ENCODE measurements at places on chromosomes 4 and X.

DNA sequence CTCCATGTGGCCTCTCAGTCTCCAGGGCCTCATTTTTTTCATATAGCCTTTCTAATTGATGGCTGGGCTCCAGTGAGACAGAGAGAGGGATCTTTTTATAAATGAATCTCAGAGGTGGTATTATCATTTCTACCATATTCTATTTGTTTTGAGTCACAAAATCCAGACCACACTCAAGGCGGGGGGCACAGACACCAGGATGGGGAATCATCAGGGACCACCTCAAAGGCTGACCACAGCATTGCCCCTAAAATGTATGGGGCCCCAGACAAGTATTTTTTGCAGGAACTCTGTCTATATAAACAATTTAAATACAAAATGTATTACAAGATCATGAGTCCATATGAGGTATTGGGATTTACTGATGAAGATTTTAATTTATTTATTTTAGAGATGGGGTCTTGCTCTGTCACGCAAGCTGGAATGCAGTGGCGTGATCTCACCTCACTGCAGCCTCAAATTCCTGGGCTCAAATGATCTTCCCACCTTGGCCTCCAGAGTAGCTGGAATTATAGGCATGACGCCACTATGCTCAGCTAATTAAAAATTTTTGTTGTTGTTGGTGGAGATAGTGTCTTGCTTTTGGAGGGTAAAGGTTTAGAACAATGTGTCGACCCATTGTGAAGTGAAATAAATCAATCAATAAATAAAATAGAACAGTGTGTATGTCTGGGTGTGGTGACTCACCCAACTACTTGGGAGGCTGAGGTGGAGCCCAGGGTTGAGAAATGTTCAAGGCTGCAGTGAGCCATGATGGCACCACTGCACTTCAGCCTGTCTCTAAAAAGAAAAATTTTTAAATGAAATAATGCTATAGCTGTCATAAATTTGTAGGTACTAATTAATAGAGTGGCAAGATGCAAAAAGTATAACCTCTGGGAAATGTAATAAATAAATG, 29.4 kb downstream of the WDR13 start:
- DNase-seq, result no peak

GRCh38 chrX:129925305-129926092, 19.5 kb downstream of the UTP14A start:
- DNase-seq, result peak; percentile 55

DNA sequence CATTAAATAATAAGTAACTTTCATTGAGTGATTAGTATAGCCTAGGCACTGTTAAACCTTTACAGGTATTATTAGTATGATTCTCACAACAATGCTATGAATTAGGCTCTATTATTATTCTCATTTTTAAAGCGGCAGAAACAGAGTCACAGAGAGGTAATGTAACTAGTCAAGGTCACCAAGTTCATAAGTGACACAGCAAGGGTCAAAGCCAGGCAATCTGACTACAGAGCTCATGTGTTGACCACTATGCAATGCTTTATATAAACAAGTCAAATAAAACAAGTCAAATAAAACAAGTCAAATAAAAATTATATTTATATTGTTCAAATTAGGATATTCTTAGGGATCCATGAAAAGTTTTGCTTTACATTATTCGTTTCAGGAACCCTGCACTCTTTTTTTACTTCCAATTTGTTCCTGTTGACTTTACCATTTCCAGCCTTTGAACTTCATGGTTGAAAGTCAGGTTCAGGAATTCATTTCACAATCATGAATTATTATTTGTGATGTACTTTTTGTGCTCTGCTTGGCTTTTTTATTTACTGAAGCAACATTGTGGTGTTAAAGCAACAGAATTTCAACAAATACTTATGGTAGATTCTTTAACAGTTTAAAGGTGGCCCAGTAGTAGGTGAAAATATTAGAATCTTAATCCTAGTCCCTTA, 18.0 kb upstream of the ZC4H2 start:
- no peak for DNase-seq

DNA sequence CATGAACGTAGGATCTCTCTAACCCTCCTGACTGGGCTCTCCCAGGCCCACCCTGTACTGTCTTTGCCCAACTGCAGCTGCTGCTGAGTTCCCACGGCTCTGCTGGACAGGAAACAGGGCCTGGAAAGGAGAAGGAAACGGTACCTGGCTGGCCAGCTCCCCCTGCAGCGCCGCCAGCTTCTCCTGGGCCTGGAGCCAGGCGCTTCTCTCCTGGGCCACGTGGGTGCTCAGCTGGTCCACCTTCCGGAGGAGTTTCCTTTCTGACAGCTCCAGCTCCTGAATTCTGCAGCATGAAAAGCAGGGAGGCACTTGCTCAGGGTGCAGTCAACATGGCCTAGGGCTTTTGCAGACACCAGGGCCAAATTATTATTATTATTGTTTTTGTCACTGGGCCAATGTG, 6.5 kb downstream of the C4orf50 start:
- DNase-seq, result no peak

- no peak for DNase-seq
Observed at GRCh38 chr4:115841871-115842270, 728.5 kb upstream of the NDST4 start.

DNA sequence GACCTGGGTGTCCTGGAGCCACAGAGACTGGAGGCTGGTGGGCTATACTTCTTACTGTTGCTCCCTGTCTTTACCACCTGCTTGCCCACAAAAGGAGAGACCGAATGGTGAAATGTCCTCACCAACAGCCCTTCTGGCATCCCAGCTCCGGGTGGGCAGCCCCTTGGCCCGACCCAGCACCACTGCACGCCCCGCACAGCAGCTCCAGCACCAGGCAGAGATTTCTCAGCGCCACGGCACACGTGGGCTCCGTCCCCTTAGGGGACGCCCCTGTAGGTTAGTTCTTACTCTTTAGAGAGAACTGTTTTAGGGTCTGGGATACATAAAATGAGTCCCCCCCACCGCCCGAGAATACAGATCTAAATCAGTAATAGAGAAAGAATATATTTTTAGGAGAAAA, 158.4 kb upstream of the MAB21L2 start:
- DNase-seq, result no peak

DNA sequence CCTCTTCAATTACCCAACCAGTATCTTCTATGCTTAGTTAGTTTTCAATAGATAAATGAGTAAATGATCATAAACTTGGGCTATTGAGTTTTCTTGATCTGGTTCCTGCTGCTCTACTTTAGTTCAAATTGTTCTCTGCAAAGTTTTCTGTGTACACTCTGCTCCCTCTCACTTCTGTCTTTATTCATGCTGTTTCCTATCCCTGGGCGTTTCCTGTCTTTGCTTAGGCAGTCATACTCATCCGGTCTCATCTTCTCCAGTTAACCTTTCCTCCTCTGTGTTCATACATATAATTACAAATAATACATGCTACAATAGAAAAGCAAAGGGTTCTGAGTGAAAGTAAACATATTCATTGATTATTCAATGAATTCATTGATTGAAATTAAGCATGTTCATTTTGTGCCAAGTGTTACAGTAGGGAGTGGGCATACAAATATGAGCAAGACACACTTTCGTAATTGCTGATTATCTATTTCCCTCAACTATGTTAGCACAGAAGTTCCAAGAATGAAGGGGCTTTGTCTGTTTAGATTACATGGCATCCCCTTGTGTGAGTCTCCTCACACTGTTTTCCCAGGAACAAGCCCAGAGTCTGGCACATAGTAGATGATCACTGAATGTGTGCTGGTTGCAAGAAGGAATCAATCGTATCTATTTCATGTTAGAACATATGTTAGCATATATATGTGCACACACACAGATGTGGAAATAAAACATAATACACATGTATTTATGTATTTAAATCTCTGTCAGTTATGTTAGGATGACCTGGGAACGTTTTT, 1.1 kb downstream of the RAB39B start:
- DNase-seq, result no peak
